Spleen (tissue), 13 donors: ENCODE measurements at places on chromosomes 11 and 22. TPM values are rescaled to one million over a fixed set of nuclear protein-coding genes. Genes with fewer than 3 reads are reported as not detected.

GRCh38 chr11:117366248-117366647 is 38.6 kb downstream of the CEP164 start:
- DNase-seq, result no peak
- H3K27ac ChIP-seq, result no peak overlapping the region
- H3K4me1 ChIP-seq, result no peaks in the 10 kb centered on the region
- H3K27me3 ChIP-seq, result no peaks in the 10 kb centered on the region
- H3K4me3 ChIP-seq, result no peak overlapping the region
- H3K36me3 ChIP-seq, result peaks cover 43% of the 10 kb centered on the region

- H3K4me1 ChIP-seq, result no peaks in the 10 kb centered on the region
- H3K27ac ChIP-seq, result no peak overlapping the region
- H3K4me3 ChIP-seq, result no peak overlapping the region
- no peaks in the 10 kb centered on the region for H3K27me3 ChIP-seq
- no peaks in the 10 kb centered on the region for H3K36me3 ChIP-seq
- DNase-seq, result no peak
Observed at GRCh38 chr11:122273476-122274191, 157.6 kb upstream of the BLID start.

DNA sequence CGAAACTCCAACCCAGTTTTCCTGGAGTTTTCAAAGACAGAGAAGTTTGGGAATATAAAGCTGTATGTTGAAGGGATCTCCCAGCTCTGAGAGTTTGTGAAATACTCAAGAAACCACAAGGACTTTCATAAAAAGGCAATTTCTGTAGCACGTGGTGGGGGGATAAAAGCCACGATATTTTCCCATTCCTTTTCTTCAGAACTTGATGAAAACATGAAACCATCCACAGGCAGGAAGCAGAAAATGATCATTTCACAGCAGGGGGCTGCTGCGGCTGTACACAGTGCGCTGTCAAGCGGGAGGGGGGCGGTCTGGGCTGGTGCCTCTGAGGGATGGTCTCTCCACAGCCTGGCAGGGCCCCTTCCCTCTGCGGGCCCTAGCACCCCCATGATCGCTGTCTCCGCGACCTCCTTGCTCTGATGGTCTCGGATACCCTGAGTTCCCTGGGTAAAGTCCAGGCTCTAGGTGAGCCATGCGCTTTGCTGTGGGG is 423.2 kb downstream of the MN1 start:
- no peak for DNase-seq
- H3K4me1 ChIP-seq, result no peaks in the 10 kb centered on the region
- no peak overlapping the region for H3K4me3 ChIP-seq
- H3K27me3 ChIP-seq, result no peaks in the 10 kb centered on the region
- H3K36me3 ChIP-seq, result no peaks in the 10 kb centered on the region

GRCh38 chr22:26837784-26838470 is 180.5 kb downstream of the MIAT start:
- no peak for DNase-seq
- no peaks in the 10 kb centered on the region for H3K27me3 ChIP-seq
- no peak overlapping the region for H3K4me3 ChIP-seq
- no peaks in the 10 kb centered on the region for H3K4me1 ChIP-seq

- H3K27me3 ChIP-seq, result no peaks in the 10 kb centered on the region
- H3K4me3 ChIP-seq, result no peak overlapping the region
- no peaks in the 10 kb centered on the region for H3K4me1 ChIP-seq
- peak overlapping the region; percentile 66 for H3K27ac ChIP-seq
Observed at GRCh38 chr22:38953577-38954413, 3.6 kb upstream of the APOBEC3A start.

DNA sequence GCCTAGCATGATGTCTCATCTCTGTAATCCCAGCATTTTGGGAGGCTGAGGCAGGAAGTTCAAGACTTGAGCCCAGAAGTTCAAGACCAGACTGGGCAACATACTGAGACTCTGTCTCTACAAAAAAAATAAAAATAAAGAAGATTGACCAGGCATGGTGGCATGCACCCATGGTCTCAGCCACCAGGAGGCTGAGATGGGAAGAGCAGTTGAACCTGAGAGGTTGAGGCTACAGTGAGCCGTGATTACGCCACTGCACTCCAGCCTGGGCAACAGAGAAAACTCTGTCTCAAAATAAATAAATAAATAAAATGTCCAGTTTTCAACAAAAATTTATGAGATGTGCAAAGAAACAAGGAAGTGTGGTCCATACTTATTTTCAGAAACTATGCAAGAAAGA is 28.3 kb downstream of the EFCAB6 start:
- no peaks in the 10 kb centered on the region for H3K27me3 ChIP-seq
- no peaks in the 10 kb centered on the region for H3K4me1 ChIP-seq
- DNase-seq, result no peak

Gene MYO18B
- polyA plus RNA-seq, result under 0.01 TPM

Gene SLC22A8
- not detected for polyA plus RNA-seq

Gene APOBEC3H
- 3.4 TPM for polyA plus RNA-seq

DNA sequence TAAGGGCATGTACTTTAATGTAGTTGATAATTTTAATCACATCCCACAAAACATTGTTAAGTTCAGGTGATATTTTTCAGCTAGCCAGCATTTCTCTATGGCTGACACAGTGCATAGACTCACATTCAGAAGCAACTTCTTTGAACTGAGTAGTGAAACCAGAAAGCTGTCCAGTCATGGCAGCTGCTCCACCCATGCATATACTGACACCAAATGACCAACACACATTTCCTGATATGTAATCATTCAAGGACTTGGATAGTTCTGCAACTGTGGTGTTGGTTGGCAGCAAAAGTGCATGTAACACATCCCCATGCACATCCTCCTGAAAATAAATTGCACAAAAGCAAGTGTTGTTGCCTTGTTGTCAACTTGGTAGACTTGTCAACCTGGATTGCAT is 39.7 kb downstream of the CALCA start:
- no peak overlapping the region for H3K27ac ChIP-seq
- H3K27me3 ChIP-seq, result no peaks in the 10 kb centered on the region
- no peaks in the 10 kb centered on the region for H3K4me1 ChIP-seq

Gene ZNF70
- polyA plus RNA-seq, result 1.3 TPM
